ENCODE measurements at places on chromosomes 6 and 20. TPM values are rescaled to one million over a fixed set of nuclear protein-coding genes. Genes with fewer than 3 reads are reported as not detected.

The PI16 gene
- total RNA-seq: not detected

The CCN6 gene
- not detected for total RNA-seq

The FARS2 gene
- total RNA-seq: 3.8 TPM

- DNase-seq: no peak
Measured at GRCh38 chr20:41366546-41367392, at the start of gene EMILIN3. EMILIN3 (minus strand) TSS chr20:41366818; CDS start chr20:41366634, 184 bp downstream.

GRCh38 chr6:27145731-27146455 lies 101.6 kb upstream of the PRSS16 start:
- DNase-seq: peak; percentile 73

GRCh38 chr20:49727478-49727877 lies 13.8 kb upstream of the B4GALT5 start:
- no peak for DNase-seq

Data from stomach (tissue), 19 donors.